ENCODE measurements at places on chromosomes 12 and 14.

GRCh38 chr12:1859643-1860042, 39.3 kb downstream of the LRTM2 start:
- DNase-seq: no peak

DNA sequence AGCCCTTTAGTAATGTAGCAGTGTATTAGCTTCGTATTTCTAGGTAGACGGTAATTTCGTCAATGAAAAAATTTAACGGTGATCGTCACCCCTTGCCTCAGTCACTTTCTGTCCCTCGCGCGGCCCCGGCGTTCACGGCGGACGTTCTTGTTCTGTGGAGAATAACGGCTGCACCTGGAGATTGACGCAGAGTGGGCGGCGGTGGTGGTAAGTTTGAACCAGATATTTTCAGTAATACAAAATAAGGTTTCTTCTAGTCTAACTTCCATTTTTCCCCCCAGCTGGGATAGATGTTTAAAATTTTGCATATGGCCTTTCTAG, 341 bp downstream of the ZNF10 start:
- DNase-seq: no peak

DNA sequence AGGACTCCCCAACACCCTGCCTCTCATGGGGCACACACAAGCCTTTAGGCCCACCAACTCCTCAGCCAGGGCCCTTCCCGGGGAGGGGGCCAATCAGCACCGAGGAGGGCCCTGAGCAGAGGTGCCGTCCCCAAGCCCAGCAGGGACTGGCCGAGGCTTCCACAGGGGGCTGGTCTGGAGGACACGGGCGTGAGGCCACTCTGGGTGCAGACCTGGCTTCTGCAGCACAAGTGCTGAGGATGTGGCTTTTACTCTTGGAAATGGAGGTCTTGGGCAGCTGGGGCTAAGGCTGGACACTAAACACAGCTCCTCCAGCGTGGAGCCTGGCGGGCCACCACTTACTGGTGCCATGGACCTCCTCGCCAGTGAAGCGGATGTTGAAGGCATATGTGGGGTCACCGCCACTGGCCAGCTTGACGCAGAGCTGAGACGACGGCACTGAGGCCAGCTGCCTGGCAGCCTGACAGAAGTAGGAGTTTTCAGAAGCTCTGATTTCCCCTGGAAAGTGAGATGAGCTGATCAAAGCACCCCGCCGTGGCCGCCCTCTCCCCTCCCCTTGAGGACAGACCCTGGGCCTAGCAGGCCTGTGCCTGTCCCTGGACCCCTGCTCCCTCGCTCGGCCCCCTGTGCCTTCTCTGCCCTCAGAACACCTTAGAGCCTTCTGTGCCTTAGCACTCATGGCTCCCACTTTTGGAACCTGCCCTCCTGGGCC, 44.0 kb downstream of the TRAFD1 start:
- no peak for DNase-seq

- no peak for DNase-seq
Observed at GRCh38 chr12:41189395-41190251, 1.5 kb downstream of the PDZRN4 start.

GRCh38 chr14:49950275-49951228, 57.7 kb downstream of the ARF6 start:
- no peak for DNase-seq

DNA sequence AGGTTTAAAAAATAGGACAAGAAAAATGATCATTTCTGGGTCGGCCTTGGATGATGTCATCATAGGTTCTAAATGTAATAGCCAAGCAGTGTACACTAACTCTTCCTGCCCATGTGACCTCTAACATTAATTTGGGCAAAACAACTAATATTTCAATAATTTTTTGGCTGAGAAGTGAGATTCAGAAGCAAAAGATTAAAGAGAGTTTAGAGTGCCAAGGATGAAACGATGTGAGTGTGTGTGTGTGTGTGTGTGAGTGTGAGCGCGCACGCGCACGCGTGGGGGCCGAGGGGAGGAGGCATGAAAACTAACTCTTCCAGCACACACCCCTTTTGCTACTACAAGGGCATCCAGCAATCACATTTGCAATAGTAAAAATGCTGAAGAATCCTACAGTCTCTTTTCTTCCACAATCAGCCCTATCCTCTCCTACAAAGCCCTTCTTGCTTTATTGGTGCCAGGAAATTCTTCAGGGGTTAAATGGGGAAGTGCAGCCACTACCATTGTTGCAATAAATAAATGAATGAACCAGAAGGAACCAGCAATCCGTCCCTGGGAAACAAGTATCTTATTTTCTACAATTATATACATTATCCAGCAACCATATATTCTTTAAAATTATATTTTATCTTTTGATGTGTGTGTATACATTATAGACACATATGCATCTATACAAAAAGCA, 52.9 kb downstream of the PEBP1 start:
- DNase-seq: no peak

Measured in CD4-positive, alpha-beta memory T cell (primary cell).